Activated T-cell treated with anti-CD3 and anti-CD28 coated beads, Interleukin-2, amount 50 U/mL, for 72 hours (primary cell): ENCODE measurements at places on chromosomes 5 and 9. TPM values are rescaled to one million over a fixed set of nuclear protein-coding genes. Genes with fewer than 3 reads are reported as not detected.

DNA sequence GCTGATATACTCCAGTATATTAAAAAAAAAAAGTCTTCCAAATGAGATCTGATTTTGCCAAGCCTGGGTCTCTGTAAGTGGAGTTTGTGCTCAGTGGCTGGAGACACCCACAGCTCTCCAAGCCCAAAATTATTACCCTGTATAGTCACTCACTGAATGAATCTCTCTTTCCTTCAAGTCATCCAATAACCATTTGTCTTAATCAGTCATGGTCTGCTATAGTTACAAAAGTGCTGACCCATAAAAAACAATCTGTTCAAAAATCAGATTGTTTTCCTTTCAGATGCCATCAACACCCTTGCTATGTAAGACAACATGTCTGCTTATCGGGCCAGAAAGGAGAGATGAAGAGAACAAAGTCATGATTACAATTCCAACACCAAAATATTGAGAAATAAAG is 159.4 kb upstream of the FST start:
- DNase-seq, result no peak

DNA sequence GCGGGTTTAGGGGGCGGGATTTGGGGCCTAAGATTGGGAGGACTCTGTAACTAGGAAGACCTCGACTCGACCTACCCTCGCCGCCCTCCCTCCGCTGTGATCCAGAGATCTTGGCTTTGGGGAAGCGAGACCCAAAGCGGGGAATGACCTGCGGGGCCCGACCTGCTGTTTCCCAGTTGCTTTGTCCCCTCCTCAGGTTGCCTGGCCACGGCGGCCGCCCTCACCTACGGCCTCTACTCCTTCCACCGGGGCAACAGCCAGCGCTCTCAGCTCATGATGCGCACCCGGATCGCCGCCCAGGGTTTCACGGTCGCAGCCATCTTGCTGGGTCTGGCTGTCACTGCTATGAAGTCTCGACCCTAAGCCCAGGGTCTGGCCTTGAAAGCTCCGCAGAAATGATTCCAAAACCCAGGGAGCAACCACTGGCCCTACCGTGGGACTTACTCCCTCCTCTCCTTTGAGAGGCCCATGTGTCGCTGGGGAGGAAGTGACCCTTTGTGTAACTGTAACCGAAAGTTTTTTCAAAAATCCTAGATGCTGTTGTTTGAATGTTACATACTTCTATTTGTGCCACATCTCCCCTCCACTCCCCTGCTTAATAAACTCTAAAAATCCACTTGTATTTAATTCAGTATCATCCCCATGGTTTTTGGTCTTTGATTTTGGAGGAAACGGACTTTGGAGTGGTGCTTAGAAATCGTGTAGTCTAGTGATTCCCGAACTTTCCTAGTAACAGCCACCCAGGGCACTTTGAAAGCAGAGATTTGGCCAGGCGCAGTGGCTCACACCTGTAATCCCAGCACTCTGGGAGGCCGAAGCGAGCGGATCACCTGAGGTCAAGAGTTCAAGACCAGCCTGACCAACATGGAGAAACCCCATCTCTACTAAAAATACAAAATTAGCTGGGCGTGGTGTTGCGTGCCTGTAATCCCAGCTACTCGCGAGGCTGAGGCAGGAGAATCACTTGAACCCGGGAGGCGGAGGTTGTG is 878 bp downstream of the HIGD2A start:
- DNase-seq, result no peak

GRCh38 chr5:1952444-1953099 is 69.8 kb upstream of the IRX4 start:
- no peak for DNase-seq

ADAMTS2 gene
- not detected for total RNA-seq

DNA sequence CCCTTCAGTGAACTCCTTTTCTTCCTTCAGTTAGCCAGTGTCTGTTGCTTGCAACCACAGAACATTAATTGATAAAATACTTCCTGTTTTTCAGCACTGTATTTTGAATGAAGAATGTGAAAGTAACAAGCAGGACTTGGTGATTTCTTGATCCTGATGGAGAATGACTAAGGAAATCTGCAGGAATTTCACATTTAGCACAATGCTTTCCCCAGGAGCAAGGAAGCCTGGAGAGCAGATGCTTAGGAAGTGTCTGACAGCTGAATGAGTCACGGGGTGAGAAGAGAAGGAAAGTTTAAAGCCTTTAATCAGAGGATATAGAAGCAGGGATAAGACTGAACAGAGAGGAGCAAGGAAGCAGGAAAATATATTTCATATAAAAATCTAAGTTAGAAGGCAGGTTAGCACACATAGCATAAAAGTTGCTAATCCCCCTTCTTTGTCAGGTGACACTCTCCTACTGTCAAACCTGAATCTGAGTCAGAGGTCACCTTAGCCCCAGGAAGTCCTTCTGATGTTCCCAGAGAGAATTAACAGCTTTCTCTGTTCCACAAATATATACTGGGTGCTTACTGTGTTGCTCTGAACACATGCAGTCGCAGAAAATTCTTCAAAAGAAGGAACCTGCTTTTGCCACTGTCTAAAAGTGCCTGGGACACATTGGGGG is 59.7 kb downstream of the GNA14 start:
- no peak for DNase-seq

DNA sequence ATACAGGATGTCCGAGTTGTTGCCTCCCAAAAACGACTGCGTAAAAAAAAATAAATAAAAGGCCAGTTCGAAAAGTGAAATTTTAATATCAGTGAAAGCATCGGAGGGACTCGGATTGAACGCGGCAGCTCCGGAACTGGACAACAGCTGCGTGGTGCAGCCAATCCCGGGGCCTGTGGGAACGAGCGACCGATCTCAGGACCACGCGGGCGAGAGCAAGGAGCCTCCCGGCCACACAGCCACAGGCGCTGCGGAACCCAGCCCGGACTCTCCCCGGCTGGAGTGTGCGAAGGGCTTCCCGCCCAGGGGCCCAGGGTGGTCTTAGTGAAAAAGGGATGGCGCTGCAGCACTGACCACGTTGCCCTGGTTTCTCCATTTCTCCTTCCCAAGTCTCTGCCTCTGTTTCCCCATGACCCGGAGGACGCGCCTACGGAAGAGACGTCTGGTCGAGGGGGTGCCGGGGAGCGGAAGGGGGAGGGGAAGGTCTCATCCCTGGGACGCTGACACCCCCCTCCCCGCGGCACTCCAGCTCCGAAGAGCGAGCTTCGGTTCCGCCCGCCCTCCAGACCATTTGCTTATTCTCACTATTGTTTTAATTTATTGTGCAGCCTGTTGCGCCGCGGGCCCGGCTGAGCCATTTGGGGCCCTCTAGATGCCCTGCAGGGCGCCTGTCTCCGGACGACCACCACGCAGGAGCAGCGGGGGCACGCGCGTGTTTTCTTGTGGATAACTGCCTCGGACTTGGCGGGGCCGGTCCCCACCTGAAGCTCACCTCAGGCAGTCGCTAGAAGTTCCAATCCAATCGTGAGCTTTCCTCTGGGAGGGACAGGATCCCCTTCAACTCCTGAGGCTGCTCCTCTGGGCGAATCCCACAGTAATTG is 303.0 kb downstream of the PARP8 start:
- no peak for DNase-seq

DNA sequence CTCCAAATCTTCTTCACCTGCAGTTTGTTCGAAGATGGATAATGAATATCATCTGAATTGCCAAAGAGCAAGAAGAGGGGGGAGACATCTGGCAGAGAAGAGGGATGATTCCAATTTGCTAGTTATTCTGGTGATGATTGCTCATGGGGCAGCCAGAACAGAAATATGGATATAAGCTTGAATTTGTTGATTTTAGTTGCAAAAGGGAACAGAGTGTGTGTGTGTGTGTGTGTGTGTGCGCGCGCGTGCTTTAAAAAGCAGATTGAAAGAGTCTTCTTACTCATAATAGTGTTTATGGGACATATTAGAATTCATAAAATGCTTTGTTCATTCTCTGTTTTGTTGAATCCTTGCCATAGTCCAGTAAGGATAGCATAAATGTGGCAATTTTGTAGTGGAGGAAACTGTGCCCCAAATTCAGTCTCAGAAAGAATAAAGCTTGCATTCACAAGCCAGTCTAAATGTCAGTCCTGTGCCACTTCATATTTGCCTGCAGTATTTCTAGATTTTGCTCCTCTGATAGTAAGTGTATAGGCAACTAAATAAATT is 436.3 kb upstream of the KLF4 start:
- no peak for DNase-seq

RETREG1 gene
- 29.4 TPM for total RNA-seq

- no peak for DNase-seq
Measured at GRCh38 chr5:122463221-122463620, 151.2 kb downstream of the SNCAIP start.

DNA sequence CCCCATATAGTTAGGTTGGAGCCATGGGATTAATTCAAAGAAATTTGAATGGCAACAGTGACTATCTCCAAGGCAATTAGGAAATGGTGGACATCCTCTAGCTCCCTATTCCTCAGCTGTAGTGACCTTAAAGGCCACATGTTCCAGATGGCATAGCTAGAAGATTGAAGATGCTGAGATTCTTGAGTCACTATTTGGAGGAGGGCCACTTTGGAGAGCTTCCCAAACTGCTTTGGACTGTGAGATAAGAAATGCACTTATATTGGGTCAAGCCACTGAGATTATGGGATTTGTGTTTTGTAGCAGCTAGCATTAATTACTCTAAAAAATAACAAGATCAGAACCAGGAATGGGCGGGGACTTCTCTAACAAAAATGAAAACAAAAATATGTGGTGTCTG is 636.2 kb upstream of the CCNG1 start:
- no peak for DNase-seq

DNA sequence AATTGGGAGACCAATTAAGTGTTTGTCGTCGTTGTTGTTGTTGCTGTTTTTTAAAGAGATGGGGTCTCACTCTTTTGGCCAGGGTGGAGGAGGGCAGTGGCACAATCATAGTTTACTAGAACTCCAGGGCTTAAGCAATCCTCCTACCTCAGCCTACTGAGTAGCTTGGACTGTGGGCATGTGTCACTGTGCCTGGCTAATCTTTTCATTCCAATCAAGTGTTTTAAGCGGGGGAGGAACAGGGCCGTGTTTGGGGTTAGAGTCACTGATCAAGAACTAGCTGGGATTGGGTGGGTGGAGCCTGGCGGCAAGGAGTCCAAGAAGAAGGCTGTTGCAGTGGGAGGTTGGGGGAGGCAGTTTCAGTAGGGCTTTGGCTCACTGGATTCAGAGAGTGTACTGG is 13.8 kb downstream of the SNX30 start:
- DNase-seq, result no peak

CD274 gene
- total RNA-seq, result 36.3 TPM

- DNase-seq, result no peak
Measured at GRCh38 chr9:100213730-100214477, 114.9 kb downstream of the INVS start.

OMD gene
- total RNA-seq, result not detected

DNA sequence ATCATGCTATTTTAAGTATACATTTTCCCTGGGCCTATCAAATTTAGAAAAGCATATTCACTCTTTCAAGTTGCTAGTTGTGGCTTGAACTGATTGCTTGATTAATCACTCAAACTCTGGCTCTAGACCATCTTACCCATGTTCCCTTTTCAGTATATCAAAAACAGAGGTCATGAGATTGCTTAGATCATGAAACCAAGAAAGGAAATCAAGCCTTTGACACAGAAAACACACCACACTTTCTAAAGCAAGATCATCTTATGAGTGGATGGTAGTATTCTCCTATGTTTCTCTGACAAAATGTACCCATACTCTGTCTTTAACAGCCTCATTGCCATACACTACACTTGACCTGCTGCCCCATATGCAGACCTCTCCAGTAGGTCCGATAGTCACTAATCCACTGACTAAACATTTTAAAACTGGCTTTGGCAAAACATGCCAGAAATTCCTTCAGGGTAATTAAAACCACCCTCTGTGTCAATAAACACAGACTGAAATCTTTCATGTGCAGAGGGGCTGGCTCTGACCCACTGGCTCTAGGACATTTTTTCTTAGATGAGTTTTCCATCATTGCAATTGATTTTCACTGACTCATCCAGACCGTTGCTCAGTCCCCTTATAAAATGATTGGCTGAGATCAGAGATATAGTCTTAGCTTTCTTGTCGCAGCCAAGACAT is 18.2 kb downstream of the PPP2R2B start:
- no peak for DNase-seq

GRCh38 chr5:29023541-29023940 is 1985.2 kb upstream of the CDH9 start:
- no peak for DNase-seq

DNA sequence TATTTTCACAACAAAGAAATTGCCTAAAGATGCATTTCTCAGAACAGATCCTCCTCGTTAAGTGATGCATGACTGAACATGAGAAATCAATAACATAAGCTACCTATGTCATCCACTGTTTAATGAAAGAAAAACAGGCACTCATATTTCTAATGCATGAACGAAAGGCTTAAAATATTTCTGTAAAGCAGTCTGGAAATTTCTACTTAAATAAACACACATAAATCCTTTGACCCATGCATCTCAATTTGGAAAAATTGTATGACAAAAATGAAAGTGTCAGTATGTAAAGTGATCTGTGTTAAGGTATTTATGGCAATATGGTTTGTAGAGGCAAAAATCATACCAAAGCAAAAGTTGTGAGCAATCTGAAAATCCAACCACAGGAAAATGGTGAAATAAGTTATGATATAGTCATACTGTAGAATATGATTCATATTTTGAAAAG is 399.2 kb upstream of the GRAMD2B start:
- DNase-seq, result no peak

GRCh38 chr5:168801567-168801966 is 222.4 kb upstream of the PANK3 start:
- DNase-seq, result no peak

DNA sequence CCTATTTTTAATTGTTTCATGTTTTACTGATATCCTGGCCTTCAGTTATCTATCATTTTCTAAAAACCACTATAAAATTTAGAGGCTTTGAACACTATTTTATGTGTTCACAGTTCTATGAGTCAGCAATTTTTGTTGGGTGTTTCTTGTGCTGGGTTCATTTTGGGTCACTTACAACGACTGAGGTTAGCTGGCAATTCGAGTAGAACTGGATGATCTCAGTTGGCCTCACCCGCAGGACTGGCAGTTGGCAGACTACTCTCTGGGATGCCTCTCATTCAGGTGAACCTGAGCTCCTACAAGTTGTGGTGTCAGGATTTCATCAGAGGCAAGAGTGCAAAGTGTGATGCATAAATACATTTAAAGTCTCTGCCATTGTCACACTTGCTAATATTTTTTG is 151.0 kb upstream of the PAPPA start:
- no peak for DNase-seq

GRCh38 chr9:73174330-73174980 is 22.8 kb downstream of the ANXA1 start:
- DNase-seq, result no peak

CHD1 gene
- 66.4 TPM for total RNA-seq

DNA sequence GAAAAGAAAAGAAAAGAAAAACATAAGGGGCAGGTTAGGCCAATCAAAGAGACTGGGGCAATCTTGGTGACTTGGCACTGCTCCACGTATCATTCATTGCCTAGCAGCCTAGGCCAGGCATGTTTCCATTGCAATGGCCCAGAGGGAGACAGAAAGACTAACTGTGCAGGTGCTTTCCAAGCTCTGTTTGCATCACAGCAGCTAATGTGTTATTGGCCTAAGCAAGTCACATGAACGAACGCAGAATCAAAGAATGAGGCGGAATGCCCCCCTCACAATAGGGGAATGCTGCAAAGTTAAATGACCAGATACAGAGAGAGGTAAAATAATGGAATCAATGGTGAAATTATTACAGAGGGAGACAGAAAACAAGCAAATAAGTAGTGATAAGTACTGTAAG is 11.1 kb upstream of the VPS13A start:
- DNase-seq, result no peak
